ENCODE measurements at places on chromosomes 1 and 21. TPM values are rescaled to one million over a fixed set of nuclear protein-coding genes. Genes with fewer than 3 reads are reported as not detected.

Gene PPIAL4G
- total RNA-seq, result 0.09 TPM

Gene IFI6
- total RNA-seq, result 55.5 TPM

Gene CRNN
- total RNA-seq, result not detected

Gene CHIA
- not detected for total RNA-seq

Gene BTG3
- total RNA-seq, result 80.5 TPM
